ENCODE measurements at places on chromosomes 16 and 17.

GRCh38 chr17:2692781-2693135 lies 18.8 kb downstream of the CLUH start:
- no peak for DNase-seq

- DNase-seq: no peak
Measured at GRCh38 chr16:26672206-26672605, 394.5 kb upstream of the C16orf82 start.

DNA sequence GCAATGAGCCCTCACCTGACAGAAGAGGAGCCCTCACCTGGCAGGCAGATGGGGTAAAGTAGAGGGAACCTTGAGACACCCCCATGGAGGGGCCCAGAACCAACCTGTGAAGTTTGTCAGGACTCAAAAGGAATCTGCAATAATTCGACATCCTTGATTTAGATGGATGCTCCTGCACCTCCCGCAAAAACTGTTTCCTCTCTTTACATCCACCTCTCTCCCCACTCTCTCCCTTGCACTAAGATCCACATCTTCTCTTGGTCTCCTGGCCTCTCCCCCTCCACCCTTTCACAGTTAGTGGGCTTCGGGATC lies 34.9 kb upstream of the RBFOX3 start:
- DNase-seq: no peak

DNA sequence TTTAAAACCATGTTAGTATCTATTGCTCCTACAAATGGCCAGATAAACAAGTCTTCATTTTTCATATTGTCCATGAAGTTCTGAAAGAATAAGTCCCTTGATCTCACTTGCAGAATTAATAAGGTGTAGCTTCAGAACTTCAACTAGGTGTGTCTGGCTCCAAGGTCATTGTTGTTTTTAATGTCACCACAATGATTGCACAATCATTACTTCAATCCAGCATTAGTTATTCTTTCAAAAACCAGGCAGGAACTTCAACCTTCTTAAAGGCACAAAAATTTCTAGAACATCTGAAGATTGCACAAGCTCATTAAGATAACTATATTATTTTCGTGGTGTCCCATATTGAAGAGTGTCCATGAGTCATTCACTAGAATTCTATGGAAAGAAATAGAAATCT lies 1386.4 kb downstream of the CDH11 start:
- DNase-seq: no peak
